ENCODE measurements at places on chromosomes 4 and X.
A peak's percentile ranks its signal among the peaks of the same experiment; 100 is the strongest.

- DNase-seq, result no peak
Measured at GRCh38 chr4:27055221-27055760, 194.7 kb downstream of the STIM2 start.

DNA sequence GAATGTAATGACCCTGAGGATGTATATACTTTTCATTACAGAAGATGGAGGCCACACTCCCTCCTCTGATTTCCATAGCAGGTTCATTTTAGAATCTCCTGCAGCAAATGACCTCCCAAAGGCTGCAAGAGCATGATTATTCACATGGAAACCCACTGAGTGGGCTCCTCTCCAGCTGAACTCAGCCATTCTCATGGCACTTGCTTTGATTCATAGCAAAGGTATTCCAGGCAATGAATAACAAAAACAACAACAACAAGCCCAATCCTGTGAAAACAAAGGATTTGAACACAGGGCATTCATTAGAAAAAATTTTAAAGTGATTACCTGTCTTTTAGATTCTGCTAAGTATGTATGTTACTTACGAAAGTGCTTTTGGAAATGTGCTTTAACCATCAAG lies 894.0 kb upstream of the FRG1 start:
- DNase-seq, result no peak

DNA sequence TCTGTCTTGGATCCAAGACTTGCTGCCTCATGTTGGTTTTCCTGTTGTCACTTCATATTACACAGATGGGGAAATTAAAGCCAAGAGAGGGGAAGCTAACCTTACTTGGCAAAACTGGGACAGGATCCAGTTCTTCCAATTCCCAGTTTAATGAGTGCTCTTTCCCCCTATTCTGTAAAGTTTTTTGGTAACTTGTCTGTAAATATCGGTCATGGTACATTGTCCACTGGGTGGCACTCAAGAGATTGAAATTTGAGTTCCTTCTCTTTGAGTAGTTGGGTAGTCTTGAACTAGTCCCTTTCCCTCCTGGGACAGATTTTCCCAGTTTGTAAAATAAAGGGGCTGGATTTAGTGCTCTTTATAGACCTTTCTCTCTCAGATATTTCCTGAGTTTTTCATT lies 12.4 kb upstream of the EOLA2 start:
- peak; percentile 1 for DNase-seq

DNA sequence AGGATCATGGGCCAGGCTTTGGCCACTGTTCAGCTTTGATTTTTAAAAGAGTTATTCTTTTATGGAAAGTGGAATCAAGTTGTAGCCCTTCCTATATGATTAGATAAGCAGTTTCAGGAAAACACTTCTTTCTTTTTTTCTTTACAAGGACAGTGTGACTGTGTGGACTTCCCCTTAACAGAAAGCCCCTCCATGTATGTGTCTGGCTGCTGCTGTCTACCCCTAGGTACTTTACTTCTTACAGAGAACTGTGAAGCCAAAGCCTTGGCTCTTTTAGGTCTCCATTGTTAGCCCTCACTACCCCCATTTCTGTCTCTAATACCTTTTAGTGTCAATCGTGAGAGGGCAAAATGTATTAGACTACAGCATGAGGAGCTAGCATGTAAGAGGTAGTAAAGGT lies 19.1 kb downstream of the VSIG1 start:
- no peak for DNase-seq

DNA sequence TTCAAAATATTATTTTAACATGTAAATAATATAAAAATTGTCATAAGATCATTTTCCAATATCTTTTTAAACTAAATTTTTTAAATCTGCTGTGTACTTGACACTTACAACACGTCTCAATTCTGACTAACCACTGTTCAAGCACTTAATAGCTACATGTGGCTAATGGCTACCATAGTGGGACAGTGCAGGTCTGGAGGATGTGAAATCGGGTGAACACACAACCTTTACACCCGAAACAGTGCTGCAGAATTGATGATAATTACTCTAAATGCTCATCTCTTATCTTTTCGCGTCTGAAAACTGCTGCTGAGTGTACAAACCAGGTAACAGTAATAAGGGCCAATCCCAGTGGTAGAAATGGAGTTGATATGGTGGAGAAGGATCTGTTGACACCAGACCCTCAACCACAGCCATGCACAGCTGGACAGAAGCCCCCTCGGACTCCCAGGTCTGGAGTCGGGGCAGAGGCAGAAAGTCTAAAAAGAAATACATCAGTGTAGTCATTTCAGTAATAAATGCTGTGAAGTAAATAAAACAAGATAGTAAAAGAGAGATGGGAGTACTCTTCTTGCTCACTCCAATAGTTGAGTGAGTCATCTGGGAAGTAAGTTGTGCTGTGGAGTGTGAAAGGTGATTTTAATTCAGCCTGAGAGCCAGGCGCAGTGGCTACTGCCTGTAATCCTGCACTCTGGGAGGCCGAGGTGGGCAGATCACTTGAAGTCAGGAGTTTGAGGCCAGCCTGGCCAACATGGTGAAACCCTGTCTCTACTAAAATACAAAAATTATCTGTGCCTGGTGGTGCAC lies 150.0 kb downstream of the CBR4 start:
- DNase-seq, result no peak

DNA sequence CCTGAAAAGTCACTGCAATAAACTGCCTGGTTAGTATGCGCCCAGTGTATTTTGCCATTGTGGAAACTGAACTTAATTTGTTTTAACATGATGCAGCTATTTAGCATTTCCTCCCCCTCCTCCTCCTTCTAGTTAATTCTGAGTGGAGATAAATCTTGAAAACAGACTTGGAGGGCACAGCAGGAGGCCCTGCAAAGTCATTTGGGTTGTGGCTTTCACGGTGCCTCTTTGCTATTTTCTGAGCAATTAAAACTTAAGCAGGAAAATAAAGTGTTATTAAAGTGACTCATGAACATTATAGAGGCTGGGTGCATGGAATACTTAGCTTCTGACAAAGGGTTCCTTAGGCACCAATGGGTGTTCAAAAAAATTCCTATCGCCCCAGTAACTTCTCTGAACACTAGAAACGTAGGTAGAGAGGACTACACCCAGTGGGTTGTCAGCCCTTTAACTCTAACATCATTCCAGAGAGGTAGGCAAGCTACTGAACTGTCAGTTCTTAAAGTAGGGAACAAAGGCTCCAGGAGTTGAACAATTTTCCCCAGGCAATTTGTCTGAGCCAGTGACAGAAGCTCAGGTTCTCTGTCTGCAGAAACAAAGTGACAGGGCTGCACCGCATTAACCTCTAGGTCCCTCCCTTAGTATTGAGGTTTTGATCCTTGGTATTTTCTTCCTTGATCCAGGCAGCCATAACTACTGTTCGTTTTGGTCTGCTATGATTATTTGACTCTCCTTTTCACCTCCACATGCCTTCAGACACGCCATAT lies 158.3 kb upstream of the KIT start:
- no peak for DNase-seq
